ENCODE measurements at places on chromosomes 6 and 20.

DNA sequence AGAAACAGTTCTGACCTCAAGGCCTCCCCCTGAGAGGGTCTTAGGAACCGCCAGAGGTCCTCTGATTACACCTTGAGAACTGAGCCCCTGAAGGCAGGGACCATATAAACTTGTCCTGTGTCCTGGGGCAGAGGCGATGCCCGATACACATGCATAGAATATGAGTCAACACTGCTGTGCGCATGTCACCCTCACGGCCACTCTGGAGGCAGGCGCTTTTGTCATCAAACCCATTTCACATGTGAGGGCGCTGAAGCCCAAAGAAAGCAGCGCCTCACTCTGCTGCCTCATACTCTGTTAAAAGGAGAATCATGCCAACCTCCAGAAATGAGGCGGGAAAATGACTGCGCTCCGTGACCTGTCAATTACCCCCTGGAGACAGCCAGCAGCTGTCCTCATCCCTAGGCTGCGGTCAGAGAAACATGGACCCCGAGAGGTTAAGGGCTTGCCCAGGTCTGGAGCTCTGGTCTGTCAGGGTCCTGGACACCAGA, 158.3 kb downstream of the GRM4 start:
- peak; percentile 22 for DNase-seq

- DNase-seq: no peak
Measured at GRCh38 chr6:21780679-21781078, 187.1 kb downstream of the SOX4 start.

DNA sequence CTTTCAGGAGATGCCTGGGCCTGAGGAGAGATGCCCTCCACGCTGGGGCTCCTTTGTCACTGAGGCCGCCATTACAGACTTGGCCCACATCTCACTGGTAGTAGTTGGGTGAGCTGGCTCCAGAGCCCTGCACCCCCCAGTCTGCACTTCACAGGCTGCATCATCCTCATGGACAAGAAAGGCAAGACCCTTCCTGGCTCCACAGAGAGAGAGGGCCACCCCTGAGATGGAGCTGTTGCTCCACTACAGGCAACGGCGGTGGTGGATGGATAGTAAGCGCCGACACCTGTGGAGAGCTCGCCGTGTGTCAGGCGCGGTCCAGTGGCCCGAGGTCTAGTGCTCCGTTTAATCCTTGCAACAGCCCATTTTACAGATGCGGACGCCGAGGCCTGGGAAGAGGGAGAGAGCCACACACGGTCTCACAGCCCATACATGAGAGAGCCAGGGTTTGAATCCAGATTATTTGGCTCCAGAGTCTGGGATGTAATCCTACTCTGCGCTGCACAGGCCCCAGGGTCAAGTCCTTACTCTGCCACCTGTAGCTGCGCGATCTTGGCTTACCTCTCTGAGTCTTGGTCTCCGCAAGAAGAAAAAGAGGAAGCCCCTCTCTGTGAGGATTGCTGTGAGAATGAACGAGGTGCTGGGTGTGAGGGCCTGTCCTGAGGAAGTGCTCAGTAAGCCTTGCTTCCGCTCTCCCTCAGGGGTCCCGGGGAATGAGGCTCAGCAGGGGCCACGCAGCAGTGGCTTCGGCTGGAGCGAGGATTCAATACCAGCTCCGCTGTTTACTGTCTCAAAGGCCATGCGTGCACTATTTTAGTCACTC, 34.5 kb downstream of the SPDEF start:
- DNase-seq: no peak

DNA sequence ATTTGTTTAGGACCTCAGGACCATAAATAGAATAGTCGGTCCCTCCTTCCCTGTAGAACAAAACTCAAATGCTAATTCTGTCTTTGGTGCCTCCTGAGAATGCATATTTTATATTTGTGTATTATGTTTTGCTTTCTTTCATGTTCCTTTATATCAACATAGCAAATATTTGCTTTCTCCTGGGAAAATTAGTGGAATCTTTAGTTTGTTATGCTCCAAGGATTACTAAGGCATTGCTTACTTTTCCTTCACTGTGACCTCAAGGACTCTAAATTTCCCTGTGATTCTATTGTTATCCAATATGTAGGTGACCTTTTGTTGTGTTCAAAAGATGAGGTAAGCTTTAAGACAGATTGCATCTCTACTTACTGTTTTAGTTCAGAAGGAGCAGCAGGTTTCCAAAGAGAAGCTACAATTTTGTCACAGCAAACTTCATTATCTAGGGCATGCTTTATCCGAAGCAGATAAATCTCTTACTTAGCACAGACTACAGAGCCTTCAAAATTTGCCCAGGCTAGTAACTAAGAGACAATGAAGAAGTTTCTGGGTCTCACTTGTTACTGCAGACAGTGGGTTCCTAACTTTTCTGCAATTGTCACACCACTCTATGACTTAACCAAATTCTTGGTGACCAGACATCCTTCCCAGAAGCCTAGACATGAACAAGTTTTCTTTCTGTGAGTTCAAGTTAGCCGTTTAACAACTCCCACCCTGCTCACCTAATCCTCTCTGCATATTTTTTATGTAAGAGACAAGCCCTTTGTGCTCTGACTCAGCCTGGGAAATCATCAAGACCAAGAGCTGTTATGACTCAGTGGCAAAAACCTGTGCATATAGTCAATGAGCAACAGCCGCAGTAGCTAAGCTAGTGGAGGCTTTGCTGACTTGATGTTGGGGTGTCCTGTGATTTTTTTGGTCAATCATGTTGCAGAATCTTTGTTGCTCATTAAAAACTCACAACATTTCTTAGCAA, 378.8 kb downstream of the QKI start:
- peak; percentile 42 for DNase-seq

GRCh38 chr20:8721098-8721497, 347.8 kb upstream of the PLCB4 start:
- peak; percentile 78 for DNase-seq

DNA sequence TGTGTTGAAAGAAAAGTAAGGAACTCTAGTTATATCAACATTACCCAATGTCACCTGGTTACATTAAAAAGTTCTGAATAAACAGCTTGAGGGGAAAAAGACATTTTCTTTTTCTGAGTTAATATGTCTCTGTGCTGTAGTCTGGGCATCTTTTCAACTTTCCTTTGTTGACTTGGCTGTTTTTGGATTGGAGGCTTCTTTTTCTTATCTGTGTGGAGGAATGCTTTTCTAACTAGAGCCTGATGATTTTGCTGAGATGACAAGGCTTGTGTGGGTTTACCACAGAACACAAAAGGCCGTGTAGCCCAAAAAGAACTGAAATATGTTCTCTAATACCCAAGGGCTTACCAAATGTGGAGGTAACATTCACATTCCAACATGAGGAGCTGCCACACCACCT, 161.8 kb downstream of the KCNQ5 start:
- DNase-seq: no peak

DNA sequence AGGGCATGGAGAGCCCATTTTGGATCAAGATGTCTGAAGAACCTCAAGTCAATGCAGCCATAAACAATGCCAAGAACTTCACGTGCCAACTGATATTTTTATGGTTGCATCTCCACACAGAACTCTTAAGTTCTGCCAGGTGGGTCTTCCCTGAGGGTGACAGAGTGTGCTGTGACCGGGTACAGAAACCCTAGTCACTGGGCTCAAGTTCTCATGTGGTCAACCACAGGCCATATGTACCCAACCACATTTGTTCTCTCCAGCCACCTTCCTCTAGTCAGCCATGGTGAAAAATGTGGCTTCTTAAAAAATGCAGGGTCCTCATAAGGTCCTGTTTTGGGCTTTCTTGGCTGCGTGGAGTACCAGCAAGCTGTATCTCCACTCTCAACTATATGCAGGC, 48.9 kb downstream of the CLIC5 start:
- no peak for DNase-seq

DNA sequence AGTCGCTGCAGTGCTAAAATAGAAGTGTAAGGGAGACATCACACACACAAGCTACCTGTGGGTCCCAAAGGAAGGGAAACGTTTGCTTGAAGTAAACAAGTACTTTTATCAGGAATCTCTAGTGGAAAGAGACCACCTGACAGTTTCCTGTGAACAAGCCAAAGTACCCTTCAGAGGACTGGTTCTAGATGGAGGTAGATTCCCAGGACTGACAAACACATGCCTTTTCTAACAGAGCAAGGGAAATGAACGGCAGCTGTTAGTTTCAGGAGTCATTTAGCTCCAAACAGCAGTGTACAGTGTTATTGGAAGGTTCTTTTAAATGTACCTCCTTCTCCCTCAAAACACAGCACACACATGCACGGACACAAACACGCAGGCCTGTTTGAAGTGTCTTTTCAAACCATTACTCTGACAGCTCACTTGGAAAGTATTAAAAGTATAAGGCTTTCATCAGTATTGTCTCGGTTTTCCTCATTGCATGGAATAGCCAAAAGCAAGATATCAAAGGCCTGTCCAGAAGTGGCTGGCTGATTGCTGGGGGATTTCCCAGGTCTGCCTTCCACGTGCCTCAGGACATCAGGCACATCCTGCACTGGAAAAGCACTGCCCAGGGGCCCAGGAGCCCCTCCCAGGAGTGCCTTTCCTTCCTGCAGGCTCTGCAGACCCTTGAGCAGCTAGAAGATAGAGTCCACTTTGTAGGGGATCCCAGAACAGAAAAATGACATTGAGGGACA, 393.2 kb upstream of the SOX4 start:
- DNase-seq: no peak

DNA sequence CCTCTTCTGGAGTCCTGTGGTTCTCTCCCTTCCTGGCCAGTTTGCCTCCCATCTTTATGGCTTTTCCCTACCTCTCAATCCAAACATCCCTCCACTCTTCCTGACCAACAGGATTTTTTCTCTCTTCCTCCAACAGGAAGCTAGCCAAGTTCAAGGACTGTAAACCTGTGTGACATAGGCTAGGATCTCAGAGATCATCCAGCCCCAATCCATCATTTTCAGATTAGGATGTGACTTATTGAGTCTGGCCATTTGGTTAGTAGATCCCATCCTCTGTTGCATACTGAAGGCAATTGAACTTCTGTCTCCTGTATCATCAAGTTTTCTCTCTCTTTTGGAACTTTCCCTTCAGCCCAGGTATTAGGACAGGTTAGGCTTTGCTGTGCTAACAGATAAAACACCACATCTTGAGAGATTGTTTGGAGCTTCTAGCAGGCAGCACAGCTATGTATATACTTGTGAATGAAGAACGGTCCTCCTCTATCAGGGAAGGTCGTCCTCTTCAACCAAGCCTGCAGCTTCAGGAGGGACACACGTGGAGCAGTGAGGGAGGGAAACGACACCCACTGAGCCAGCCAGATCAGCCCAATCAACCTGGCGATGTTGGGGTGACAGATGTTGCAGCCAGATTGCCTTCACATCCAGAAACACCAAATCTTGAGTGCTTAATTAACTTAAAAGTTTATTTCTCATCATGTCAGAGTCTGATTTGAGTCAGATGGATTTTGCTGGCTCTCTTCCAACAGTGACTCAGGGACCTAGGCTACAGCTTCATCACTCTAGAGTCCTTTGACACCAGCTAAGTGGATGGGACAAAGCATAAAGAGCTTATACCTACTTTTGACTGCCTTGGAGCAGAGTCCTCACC, 106.8 kb downstream of the GJA10 start:
- DNase-seq: no peak

- DNase-seq: peak; percentile 72
Measured at GRCh38 chr20:9609887-9610502, 95.6 kb downstream of the LAMP5 start.

DNA sequence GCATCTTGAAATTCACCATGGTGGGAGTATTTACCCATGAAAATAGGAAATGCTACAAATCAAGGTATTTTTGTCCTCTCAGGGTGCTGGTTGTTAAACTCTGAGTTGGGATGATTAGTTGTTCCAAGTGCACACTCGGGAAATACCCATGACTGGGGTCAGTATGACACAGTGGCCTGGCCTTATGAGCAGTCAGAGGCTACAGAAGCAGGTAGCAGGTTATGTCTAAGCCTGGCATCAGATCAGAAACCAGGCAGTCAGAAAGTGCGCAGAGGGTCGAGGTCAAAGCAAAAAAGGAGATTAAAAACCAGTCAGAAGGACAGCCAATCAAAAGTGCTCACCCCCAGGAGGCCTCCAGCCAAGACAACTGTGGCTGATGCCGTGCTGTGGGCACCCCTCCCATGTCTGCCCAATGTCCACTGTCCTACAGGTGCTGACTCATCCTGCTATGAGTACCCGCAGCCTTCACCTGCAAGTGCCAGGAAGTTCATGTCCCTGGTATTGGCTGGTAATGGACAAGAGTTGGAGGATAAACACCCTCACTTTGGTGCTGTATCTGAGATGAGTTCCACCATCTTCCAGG, 117.4 kb upstream of the SLC24A3 start:
- no peak for DNase-seq

DNA sequence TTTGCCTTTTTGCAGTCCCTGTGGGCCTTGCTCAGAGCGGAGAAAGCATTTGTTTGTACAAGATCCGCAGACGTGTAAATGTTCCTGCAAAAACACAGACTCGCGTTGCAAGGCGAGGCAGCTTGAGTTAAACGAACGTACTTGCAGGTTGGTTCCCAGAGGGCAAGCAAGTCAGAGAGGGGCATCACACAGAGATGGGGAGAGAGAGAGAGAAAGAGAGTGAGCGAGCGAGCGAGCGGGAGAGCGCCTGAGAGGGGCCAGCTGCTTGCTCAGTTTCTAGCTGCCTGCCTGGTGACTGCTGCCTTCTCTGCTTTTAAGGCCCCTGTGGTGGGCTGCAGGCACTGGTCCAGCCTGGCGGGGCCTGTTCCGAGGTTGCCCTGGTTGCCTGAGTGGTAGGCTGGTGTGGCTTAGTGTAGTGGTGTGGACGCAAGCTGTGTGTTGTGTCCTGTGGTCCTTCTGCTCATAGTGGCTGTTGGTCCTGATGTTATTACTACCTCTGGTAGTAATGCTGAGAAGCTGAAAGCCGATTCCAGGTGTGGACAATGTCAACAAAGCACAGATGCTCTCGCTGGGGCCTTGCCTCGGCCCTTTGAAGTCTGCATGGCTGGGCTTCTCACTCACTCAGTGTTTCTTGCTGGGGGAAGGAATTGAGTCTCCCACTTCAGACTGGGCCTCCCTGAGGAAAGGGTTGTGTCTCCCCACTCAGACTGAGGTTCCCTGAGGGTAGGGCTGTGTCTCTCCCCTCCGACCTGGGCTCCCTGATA, 12.1 kb downstream of the VEGFA start:
- DNase-seq: no peak

DNA sequence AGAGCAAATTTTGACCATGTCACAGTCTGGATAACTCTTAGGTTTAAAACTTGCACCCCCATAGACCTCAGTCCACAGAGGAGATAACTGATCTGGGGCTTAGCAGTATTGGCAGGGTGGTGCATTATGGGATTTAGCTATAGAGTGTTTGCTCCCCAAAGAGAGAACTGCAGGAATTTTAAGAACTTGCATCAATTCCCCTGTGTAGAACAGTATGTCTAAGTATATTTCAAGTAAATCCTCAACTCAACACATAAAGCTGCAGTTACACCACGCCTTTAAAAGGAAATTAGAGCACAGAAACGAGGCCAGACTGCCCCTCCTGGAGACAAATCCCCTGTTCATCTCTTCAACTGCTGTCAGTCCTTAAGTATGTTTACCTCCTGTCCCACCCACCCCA, 144.9 kb downstream of the TRMT11 start:
- DNase-seq: no peak
